ENCODE measurements at places on chromosomes 3 and 15.

DNA sequence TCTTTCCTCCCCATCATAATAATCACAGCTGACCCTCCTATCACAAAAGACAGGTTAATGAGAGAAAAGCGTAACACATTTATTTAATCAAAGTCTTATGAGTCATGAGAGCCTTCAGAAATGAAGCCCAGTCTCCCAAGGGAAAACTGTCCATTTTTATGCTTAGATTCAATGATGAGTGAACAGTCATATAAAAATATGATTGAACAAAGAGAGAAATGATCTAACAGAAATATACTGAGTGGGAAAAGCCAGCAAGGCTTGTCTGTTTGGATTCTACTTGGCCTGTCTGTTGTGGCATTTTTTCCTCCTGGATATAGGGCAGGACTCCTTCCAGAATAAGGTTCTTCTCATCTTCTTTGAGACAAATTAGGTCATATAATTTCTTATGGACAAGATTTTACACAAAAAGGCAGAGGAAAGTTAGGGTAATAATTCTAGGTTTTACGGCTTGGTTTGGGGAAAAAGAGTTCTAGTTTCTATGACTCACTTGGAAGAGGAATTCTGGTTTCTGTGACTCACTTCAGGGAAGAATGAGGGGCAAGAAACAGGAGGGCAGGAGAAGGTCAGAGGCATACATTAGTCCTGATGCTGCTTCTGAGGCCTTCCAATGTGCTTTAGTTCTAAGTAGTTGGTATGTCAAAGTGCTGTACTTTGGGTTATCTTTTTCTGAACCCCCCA lies 534.2 kb downstream of the ZIC1 start:
- DNase-seq, result no peak

DNA sequence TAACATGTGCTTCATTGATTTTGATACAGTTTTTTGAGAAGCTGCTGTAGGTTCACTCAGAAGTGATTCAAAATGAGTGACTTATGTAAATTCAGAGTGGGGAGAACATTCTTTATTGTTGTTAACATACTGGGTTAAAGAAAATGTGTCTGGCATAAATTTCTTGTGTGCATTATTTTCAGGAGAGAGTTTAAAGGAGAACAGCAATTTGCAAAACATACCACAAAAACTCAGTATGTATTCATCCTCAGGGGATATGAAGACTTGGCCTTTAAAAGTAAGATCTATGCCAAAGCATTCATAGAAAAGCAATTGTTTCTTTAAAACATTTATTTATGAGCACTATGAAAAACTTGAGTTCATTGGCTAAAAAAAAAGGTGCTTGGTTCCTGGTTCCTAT lies 1089.8 kb downstream of the ROBO2 start:
- no peak for DNase-seq

DNA sequence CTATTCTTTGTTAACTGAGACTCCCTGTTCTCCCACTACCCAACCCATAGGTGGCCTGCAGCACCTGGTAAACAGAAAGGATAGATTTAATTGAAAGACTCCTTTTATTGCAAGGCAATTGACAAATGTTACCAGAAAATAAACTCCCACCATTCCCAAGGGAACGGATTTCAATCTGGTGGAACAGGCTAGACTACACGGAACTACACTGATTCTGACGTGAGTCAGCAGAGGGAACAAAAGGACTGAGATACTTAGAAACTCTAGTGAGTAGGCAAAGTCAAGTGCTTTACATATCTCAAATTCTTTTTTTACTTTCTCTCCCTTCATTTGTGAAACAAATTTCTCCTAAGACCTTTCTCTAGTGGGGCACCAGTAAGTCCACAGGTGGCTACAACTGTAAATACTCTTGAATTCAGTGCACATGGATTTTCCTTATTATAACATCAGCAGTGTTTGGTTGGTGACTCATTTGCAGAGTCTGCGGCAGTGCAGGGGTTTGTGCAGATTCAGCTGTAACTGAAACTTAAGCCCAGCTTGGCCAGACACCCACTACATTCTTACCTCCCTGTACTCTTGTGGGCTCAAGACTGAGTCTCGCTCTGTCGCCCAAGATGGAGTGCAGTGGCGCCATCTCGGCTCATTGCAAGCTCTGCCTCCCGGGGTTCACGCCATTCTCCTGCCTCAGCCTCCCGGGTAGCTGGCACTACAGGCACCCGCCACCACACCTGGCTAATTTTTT lies 34.3 kb upstream of the PLSCR2 start:
- DNase-seq, result peak; percentile 81

- no peak for DNase-seq
Observed at GRCh38 chr3:184568924-184569829, 7.6 kb downstream of the EPHB3 start.

DNA sequence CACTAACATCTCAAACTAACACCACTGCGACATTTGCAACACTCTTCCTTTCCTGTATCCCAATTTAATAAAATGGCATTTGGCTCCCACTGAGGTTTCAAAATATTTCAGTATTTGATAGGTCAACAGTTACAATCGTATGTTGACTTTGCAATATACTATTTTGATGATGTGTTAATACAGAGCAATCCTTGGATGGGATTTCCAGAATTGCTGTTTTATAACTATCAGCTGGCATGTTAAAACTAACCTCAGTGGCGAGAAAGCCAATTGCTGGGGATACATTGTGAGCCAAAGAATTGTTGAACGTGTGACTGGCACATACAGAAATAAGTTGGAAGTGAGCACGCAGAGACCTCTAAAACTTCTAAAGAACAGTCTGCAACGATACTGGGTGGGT lies 226.1 kb upstream of the LYSMD4 start:
- DNase-seq, result no peak

GRCh38 chr15:31444844-31445243 lies 118.2 kb downstream of the KLF13 start:
- no peak for DNase-seq

DNA sequence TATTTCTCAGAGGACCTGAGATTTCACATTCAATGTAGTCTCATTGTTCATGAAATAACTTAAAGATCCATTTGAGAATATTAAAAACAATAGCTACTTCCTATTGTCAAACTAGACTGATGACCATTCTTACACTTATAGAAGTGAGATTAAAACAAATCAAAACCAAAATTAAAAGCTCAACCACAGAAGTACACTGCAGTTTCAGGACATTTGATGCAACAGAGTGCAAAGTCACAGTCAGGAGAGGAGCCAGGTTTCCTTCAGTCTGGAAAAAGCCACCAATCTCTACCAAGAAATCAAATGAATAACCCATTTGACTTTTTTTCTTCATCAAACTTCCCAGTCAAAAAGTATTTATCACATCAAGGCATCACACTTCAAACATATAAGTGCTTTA lies 5.5 kb downstream of the CCPG1 start:
- no peak for DNase-seq
